Hypothalamus (tissue), 51 donors: ENCODE measurements at places on chromosomes 13 and 19.

DNA sequence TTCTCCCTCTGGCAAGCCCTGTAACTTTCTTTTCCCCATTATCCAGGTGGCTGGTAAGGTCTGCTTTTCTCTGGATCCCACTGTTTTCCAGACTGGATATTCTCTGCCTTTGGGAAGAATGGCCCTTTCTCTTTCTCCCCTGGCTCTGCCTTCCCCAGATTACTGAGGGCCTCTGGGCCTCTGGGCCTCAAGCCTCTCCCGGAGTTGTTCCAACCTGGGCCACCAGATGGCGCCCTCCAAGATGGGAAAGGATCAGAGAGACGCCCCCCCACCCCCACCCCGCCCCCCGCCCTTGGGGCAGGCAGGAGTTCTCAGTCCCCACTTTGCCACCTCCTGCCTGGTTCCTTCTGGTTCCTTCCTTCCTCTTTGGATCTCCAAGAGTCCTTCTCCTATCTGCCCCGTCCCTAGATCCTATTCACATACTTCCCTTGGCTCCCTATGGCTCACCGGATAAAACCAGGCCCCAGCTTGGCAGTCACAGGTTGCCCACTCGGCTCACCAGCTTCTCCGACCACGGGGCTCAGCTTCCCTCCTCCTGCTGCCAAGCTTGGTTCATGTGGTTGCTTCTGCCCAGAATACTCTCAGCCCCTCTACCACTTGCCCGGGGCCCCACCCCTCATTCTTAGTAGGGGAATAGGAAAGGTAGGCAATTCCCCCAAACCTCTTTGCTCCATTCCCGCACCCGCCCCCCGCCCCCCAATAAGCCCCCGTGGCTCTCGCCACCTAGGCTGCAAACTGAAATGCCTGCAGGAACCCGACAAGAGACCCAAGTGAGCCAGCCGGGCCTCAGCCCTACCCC, 13.1 kb downstream of the EPS8L1 start:
- peak; percentile 47 for DNase-seq

GRCh38 chr13:30991922-30992321, 59.5 kb downstream of the TEX26 start:
- no peak for DNase-seq

DNA sequence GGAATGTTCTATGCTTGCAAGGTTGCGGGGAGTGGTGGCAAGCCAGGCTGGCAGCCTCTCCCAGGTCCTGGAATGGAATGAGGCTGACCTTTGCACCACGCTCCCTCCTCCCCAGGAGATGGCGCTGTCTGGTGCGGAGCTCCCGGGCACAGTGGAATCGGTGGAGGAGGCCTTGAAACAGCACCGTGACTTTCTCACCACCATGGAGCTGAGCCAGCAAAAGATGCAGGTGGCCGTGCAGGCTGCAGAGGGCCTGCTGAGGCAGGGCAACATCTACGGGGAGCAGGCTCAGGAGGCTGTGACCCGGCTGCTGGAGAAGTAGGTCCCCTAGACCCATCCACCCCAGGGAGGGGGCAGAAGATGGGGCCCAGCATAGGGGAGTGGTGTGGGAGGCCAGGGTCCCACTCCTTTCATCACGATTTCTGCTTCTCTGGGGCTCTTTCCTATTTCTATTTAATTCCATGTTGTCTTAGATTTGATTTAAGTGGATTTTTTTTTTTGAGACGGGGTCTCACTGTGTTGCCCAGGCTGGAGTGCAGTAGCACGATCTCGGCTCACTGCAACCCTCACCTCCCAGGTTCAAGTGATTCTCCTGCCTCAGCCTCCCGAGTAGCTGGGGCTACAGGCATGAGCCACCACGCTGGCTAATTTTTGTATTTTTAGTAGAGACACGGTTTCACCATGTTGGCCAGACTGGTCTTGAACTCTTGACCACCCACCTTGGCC, 53.2 kb upstream of the SHKBP1 start:
- DNase-seq, result peak; percentile 30

GRCh38 chr13:74687442-74688182, 553.4 kb upstream of the KLF12 start:
- DNase-seq, result no peak

GRCh38 chr19:17835182-17836006, 12.4 kb downstream of the JAK3 start:
- DNase-seq, result no peak

DNA sequence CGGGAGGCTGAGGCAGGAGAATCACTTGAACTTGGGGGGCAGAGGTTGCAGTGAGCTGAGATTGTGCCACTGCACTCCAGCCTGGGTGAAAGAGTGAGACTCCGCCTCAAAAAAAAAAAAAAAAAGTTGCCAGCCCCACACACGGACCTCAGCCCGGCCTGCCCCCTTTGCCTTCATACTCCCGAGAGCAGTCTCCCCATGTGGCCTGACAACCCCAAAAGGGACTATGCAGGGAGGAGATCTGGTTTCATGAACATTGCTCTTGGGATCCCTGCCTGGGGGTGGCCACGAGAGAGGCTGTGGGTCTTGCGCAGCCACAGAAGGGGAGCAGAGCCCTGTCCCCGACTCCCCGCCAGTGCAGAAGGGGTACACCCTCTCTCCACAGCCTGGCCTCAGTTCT, 30.9 kb upstream of the ADGRE5 start:
- DNase-seq, result no peak

DNA sequence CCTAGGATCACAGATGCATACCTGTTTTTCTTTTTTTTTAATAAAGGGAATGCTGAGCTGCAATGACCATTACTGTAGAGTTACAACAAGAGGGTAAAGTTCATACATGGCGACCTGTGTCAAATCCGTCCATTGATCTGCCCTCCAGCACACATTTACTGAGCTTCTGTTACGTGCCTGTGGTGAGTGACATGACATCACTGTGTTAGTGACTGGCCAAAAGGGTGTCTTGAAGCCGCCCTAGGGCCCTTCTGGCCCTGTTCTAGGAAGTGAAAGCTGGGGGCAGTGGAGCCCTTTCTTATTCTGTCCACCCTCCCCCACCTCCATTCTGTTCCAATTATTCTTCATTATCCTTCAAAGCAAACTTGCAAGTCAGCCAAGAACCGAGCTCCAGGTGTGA, 66.3 kb downstream of the ZIC5 start:
- no peak for DNase-seq

- no peak for DNase-seq
These were observed 4.6 kb upstream of the CPB2 start for GRCh38 chr13:46109451-46109850.

DNA sequence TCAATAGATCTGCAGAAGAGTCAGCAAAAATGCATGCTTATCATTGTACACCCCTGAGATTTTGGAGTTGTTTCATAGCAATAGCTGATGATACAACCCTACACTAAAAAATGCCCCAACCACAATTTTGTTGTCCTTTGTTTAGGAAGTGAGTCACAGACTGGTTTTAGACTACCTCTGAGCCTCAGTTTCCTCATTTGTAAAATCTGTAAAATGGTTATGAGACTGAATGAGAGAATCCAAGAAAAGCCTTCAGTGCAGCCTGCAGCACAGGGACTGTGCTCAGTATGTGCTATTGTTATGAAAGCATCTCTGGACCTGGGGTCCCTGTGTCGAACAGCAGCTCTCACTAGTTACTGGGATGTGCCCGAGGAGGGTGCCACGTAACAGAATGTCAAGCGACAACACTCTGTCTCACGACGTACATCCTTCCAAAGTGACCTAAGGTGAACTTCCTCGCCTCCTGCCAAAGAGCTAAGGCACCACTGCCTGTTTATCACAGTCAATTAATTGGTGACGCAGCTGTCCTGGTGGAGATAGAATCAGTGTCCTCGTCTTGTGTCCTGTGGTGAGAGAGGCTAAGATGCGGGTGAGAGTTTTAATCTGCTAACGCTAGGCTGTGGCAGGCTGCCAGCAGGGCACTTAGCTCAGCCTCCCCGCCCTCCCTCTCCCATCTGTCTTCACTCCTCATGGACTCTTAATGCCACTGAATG, 18.1 kb downstream of the DHRS12 start:
- no peak for DNase-seq

DNA sequence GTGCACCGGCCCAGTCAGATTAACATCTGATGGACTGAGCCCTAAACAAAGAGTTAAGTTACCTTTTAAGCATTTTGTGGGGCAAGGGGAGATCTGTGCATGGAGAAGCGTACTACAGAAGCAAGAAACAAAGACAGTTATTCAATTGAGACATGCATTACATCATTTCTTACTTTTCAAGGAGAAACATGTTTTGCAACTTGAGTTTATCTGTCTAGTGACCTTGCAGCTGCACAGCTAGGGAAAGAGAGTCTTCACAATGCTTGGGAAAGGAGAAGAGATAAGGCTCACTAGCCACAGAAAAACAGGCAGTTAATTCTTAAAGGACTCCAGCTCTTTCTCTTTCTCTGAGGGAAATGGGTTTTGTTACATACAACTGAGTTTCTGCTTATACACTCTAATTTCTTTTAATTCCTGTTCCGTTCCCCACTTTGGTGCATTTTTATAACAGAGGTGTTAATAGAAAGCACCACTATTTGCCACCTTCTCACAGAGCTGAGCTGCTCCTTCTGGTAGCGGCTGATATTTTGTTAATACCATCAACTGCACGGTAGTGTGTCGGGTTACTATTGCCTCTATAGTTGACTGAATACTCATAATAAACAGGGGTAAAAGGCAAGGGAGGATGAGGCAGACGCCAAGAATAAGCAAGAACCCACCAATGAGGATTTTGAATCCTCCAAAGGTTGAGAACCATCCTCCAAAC, 55.9 kb downstream of the ZNF431 start:
- no peak for DNase-seq

GRCh38 chr19:56153507-56153906, 12.4 kb downstream of the ZNF444 start:
- DNase-seq, result no peak

- no peak for DNase-seq
These were observed 16.6 kb downstream of the PRKCSH start for GRCh38 chr19:11451871-11452619.

- no peak for DNase-seq
These were observed 12.1 kb upstream of the FCGBP start for GRCh38 chr19:39946532-39946931.

DNA sequence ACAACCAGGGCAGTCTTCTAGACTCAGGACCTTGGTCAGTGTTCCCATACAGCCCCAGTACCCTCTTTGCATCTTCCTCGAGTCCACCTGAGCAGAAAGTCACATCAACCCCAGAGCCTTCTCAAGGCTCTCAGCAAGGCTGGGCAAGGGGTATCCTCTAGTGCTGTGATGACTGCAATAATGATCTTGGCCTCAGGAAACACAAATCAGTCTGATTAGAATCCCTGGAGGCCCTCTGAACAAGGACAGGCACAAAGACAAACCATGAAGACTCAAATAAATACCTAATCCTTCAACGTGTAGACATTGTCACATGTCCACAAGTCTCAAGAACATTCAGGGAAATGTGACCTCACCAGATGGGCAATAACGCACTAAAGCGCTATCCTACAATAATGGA, 468.2 kb downstream of the TBC1D4 start:
- no peak for DNase-seq

DNA sequence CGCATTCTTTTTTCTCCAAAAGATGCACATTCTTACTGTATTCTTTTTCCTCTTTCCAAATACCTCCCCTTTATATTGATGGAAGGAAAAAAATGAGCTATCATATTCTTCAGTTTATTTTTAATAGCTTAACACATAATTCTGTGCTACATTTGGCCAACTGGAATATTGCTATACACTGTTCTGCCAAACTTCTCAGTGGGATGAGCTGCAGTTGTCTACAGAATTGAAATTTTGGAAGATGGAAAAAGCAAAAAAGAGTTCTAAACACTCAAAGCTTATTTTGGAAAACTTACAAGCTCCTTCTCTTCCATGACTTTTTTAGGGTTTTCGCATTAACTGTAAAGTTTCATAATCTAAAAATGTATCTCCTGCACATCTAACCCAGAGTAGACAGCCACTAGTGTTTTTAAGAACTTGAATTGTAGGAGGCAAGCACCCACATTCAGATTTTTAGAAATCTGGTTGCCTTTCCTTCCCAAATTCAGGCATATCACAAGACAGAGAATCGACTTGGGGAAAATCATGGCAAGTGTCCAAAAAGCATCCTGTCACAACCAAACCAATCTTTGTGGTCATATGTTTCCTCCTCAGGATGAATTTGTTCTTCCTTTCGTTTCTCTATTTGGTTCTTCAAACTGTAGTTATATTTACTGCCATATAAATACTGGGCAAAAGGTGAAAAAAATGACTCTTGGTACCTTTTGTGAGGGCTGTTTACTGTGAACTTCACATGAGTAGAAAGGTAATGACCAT, 111.4 kb upstream of the FRY start:
- DNase-seq, result no peak

- DNase-seq, result no peak
These were observed 41.4 kb upstream of the POU2F2 start for GRCh38 chr19:42173695-42174094.

GRCh38 chr13:45108716-45109101, 11.6 kb upstream of the GTF2F2 start:
- no peak for DNase-seq

GRCh38 chr13:48501705-48502104, 31.2 kb downstream of the RCBTB2 start:
- no peak for DNase-seq

DNA sequence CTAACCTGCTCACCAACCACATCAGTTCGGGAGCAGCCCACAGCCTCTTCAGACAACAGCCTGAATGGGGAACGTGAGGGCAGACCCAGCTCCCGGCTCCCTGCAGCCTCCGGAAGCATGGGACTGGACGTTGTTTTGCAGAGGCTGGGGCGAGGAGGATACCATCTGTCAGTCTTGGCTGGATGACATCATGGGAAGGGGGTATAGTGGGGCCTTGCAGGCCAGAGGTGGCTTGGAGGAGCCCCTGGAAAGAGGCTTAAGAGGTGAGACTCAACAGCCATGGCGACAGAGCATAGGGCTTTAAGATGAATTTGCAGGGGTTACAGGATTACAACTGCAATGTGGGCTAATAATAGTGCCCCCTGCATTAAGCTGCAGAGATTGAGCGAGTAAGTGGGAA, 1.5 kb downstream of the FXYD3 start:
- no peak for DNase-seq

DNA sequence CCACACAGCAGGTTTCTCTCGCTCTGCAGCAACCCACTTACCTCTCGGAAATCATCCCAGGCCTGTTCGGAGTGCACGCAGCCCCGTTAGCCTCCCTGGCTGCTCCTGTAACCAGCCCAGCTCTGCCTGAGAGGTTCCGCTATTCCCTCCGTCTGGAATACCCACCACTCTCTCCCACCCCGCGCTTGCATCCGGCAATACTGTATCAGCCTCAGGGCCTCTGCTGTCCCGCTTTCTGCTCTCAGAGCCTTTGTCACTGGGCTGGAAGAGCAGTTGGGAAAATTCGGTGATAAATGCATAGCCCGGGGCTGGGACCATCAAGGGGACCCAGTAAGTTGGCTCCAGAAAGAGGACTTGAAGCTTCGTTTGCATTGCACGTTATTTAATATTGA, 759 bp upstream of the TLE6 start:
- DNase-seq, result no peak

- DNase-seq, result no peak
These were observed 5.3 kb upstream of the PRKCG start for GRCh38 chr19:53876651-53877224.

GRCh38 chr13:101346942-101347728, 69.2 kb downstream of the NALCN start:
- no peak for DNase-seq

DNA sequence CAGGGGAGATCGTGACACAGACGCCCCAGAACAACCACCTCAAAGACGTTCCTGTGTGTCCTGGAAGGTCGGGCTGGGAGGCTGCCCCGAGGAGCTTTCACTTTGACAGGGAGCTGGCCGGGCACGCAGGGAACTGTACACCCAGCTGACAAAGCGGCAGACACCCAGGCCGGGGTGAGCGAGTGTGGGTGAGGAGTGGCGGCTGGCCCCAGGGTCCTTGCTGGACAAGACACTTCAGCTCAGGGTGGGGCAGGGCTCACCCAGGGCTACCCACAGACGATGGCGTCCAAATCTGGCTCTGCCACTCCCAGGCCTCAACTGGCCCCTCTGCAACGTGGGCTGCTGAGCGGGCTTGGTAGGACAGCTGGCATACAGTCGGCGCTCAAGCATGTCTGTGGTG, 2.0 kb downstream of the FGF22 start:
- DNase-seq, result no peak
